CD4-positive, alpha-beta T cell treated with Interleukin-15 for 1 hour (primary cell): ENCODE measurements at places on chromosomes 12 and 14.

- no peak for DNase-seq
Measured at GRCh38 chr12:112169966-112170365, 44.6 kb downstream of the TRAFD1 start.

DNA sequence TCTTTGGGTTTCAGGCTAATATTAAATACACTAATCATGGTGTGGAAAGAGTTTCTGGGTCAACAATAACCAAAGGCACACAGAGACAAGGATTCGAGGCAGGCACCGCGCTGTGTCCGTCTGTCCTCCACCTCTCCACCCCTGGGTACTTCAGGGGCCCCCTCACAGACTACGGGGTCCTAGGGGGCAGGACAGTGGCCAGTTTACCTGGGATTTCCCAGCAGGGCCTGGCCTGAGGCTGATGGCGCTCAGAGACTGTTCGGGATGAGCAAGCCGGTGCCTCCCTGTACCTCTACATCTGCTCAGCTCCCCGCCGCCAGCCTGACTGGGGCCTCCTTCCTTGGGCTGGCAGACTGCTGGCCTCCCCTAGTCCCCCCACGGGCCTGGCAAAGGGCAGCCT is 18.1 kb upstream of the EIF5 start:
- no peak for DNase-seq

- DNase-seq: no peak
Measured at GRCh38 chr14:80979951-80980350, 24.5 kb downstream of the TSHR start.

DNA sequence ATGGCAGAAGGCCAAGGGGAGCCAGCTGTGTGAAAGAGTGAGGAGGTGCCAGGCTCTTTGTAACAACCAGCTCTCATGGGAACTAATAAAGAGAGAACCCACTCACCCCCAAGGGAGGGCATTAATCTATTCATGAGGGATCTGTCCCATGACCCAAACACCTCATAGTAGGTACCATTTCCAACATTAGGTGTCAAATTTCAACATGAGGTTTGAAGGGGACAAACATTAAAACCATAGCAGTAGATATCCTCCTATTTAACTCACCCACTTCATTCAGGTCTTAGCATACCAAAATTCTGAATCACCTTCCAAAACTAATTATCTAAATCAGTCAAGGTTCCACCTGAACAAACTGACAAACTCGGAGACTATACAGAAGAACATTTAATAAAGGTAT is 75.3 kb downstream of the PPFIA2 start:
- no peak for DNase-seq

DNA sequence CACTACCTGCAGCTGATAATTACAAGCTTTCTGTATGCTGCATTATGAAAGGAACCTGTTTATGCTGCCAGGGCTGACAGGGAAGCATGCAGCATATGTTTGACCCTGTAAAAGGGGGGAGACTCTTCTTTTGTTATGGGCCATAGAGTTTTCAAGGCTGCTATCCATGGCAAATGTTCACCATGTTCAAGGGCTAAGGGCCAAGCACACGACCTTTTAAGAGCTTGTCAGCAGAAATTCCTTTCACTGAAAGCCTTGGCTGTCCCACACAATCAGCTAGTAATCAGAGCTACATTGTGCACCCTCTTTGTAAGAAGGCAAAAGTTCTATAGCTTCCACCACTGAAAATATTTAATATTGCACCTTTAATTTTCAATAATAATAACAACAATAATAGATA is 74.2 kb upstream of the MBIP start:
- no peak for DNase-seq

DNA sequence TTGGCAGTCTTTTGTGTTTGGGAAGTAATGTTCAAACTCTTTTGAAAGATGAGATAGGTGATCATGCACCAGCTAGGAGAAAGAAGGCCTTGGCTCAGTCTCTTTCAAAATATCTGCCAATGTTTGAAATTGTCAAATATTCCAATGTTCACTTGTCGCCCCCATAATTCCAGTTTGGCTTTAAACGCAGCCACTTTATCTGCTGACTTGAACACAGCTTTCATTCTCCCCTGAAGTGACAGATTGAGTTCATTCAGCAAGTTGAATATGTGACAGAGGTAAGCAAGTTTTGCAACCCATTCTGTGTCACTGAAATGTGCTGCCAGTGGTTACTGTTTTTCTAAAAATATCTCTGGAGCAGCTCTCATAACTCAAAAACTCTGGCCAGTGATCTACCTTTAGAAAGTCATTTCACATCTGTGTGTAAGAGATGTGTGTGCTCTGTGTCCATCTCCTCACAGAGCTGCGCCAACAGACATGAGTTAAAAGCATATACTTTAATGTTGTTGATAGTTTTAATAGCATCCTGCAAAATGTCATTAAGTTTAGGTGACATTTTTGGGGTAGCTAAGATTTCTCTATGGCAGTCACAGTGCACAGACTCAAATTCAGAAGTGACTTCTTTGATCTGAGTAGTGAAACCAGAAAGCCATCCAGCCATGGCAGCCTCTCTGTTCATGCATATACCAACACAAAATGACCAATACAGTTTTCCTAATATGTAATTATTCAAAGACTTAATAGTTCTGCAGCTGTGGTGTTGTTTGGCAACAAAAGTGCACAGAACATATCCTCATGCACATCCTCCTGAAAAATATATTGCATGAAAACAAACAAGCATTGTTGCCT is 614.3 kb upstream of the MIS18BP1 start:
- DNase-seq: no peak

DNA sequence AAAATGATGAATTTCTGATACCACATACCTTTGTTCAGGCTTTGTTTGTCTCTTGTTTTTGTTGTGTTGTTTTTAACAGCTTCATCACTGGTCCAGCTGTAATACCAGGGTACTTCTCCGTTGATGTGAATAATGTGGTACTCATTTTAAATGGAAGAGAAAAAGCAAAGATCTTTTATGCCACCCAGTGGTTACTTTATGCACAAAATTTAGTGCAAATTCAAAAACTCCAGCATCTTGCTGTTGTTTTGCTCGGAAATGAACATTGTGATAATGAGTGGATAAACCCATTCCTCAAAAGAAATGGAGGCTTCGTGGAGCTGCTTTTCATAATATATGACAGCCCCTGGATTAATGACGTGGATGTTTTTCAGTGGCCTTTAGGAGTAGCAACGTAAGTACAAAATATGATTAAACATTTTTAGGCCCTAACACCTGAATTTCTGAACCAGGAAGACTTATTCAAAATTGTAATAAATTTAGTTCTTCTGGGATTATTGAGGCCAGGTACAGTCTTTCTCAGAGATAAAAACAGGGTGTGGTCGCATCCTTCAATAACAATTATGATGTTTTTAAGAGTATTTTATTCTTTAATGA is 22.4 kb downstream of the RXYLT1 start:
- DNase-seq: no peak

DNA sequence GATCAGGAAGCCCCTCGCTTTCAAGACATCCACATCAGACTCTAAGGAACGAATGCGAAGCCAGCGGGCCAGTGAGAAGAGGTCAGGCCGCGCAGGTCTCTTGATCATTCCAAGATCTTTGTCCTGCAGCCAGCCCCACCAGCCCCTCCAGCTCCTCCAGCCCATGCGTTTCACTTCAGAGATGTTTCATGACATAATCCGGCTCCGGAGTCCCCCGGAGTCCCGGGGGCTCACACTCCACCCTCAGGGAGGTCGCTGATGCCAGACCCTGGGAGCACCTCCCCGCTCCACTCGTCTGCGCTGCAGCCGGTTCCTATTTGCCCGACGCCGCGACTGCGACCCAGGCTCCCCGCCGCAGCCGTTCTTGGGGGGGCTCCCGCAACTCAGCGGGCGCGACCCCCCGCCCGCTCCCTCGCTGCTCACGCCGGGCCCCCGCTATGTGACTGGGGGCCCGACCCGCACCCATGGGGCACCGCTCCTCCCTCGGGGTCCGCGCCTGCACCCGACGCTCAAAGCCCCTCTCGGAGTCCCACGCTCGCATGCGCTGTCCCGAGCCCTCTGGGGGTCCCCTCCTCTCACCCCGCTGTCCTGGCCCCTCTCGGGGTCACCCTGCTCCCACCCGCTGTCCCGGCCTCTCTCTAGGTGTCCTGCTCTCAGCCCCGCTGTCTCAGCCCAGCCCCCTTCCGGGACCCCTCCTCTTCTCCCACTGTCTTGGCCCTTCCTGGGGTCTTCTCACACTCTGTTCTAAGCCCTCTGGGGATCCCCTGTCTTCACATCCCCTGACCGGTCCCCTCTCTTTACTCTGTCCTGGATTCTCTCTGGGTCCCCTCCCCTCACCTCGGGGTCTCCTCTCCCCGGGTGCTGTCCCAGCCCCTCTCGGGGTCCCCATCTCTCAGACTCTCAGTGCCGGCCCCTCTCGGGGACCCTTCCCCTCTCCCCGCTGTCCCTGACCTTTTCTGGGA is 1.1 kb downstream of the TAOK3 start:
- DNase-seq: no peak

DNA sequence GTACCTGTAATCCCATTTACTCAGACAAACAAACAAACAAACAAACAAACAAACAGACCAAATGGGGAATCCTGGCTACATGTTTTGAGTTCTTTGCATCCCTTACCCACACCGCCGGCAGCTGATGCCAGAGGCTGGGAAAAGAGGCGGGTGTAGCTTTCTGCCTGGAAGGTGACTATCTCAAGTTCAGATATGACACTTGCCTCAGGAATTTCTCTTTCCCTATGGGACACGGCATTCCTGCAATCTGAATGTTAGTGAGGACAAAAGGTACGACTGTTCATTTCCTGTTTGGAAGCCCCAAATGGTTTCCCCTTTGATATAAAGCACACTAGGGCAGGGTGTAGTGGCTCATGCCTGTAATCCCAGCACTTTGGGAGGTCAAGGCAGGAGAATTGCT is 2.9 kb downstream of the MYL2 start:
- DNase-seq: no peak

DNA sequence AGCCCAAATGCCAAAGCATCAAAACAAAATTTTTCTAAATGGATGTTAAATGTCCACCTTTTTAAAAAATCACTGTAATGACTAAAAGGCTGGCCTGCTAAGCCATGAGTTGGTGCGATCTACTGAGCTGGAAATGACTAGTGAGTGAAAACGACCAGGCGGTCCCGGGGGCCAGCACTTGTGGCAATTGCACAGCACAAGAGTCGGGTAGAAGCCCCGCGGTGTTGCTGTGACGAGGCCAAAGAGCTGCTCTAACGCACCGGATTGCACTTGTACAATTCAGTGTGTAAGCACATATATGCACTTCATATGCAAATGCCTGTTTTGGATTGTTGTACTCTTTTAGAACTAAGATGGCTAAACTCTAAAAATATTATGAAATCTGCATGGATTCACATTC is 64.1 kb upstream of the DYNC1H1 start:
- no peak for DNase-seq

DNA sequence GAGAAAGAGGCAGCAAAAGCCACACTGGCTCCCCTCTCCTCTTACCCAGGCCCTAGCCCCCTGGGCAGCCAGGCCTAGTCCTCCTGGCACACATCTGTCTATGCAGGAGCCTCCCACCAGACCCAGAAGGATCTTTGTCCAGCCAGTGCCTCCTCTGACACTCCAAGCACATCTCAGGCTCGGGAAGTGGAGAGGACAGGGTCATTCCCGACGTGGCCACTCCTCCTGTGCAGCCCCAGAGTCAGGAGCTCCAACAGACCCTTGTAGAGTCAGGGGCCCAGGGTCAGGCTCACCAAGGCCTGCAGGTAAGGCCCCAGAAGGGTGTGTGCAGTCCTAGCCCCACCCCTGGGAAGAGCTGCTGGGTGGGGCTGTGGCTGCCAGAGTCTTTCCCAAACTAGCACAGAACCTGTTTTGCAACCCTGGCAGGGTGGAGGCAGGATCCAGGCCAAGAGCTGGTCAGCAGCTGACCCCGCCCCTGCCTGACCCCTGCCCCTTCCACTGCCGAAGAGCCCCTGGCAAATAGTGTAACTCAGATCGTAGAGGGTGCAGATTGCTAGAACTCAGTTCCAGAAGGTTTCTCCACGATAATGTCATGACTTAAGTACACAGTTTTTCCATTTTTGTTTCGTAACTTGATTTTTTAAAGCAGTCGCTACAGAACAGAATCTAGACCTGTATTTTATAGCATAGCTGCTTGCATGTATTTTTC is 26.6 kb upstream of the PNMA1 start:
- DNase-seq: no peak

GRCh38 chr14:32434880-32435279 is 105.8 kb downstream of the AKAP6 start:
- no peak for DNase-seq

- DNase-seq: no peak
Measured at GRCh38 chr12:68117661-68118060, 41.9 kb downstream of the IFNG start.

DNA sequence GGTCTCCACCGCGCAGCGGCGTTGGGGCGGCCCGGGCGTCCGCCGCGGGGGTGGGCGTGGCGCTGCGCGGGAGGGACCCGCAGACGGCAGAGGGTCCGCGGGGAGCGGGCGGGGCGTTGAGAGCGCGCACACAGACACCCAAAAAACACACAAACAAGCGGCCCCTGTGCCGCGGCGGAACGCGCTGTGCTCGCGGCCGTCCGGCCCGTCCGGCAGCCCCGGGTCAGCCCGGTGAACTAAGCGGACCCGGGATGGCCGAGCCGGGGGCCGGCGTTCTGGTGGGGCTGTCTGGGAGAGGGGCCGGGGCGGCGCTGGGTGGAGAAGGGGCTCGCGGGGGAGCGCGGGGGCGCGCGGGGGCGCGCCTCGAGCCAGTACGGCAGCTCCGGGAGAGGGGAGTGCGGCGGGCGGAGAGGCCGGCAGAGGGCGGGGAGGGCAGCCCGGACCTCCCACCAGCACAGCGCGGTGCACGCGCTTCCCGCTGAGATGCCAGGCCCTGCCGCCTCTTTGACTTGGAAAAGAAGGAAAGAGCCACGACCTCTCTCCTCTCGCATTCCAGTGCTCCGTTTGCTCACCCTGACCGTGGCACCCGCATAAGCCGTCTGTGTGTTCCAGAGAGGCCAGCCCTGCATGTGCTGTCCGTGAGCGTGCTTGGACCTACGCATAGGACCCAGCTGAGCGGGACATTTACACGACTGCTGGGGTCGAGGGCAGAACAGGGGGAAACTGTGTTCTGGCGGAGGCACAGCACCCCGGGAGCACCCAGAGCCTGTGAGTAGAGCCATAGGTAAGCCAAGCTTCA is 10.3 kb downstream of the SLC6A12 start:
- DNase-seq: no peak

GRCh38 chr14:68164711-68165113 is 345.1 kb downstream of the RAD51B start:
- no peak for DNase-seq

DNA sequence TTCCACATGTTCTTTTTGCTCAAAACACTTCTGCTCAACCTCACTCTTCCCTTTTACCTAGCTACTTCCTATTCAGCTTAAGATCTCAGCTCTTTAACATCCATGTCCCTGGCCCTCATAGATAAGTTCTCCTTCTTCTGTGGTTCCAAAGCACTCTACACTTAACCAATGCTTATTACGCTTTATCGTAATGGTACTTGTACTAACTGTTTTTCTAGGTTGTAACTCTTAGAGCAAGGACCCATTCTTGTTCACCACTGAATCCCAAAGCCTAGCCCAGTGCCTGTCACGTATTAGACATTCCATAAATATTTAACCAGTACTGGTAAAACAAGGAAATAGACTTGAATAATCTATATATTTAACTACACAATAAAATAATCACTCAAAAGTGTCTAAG is 5.3 kb downstream of the SLC41A2 start:
- no peak for DNase-seq

GRCh38 chr12:14946162-14946561 is 7.8 kb upstream of the ERP27 start:
- DNase-seq: no peak
